SK-N-DZ (cell line): ENCODE measurements at places on chromosomes 7 and 10.

DNA sequence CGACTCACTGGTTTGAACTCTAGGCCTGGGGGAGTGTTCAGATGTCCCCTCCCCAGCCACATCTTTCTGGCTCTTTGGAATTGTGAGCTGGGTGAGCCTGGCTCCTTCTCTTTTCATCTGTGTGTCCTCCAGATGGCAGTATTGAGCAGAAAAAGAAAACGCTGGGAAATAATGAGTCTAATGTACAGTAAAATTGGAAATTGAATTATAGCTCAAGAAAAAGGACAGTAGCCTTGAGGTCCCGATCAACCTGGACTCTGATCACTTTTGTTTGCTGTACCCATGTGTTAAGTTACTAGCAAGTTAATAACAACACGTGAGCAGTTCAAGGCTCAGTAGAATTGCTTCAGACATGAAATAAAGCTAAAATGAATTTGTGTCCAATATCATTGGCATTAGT is 77.9 kb downstream of the SNX10 start:
- peak; percentile 76 for DNase-seq

- peak; percentile 16 for DNase-seq
These were observed 38.3 kb downstream of the AKR1B1 start for GRCh38 chr7:134420424-134421125.

- DNase-seq, result peak; percentile 69
These were observed 98.2 kb downstream of the ANLN start for GRCh38 chr7:36487756-36488336.

GRCh38 chr7:139738101-139738489 is 39.7 kb downstream of the HIPK2 start:
- DNase-seq, result no peak

GRCh38 chr7:573269-573932 is 53.8 kb upstream of the PDGFA start:
- no peak for DNase-seq

DNA sequence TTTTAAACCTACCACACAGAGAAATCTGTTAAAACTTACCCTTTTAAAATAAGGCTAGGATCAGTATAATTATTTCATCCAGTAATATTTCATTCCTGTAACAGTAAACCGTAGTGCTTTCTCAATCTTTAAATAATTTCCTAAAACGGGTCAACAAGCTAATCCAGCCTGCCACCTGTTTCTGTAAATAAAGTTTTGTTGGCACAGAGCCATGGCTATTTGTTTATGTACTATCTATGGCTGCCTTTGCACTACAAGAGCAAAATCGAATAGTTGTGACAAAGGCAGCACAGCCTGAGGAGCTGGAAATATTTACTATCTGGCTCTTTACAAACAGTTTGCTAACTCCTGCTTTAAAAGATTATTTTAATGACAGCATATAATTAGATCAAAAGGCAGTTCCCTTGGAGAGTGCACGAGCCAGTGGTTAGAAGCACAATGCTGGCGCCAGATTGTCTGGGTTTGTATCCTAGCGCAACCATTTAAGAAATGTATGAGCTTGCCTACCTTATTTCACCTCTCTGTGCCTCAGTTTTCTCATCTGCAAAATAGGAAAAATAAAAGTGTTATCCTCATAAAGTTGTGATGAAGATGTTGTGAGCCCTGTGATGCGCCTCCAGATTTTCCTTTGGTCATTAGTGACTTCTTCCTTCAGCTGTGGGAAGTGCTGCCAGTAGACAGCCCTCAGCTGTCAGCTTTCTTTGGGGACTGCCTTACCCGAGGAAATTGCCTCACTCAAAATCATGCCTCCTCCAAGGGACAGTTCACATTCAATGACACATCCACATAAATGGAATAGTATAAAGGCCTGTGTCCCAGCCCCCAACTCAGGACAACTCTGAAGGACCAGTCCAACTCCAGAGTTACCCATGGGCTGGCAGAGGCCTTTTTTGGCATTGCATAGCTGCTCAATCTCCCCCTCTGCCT is 11.8 kb upstream of the MIOS start:
- DNase-seq, result peak; percentile 77

DNA sequence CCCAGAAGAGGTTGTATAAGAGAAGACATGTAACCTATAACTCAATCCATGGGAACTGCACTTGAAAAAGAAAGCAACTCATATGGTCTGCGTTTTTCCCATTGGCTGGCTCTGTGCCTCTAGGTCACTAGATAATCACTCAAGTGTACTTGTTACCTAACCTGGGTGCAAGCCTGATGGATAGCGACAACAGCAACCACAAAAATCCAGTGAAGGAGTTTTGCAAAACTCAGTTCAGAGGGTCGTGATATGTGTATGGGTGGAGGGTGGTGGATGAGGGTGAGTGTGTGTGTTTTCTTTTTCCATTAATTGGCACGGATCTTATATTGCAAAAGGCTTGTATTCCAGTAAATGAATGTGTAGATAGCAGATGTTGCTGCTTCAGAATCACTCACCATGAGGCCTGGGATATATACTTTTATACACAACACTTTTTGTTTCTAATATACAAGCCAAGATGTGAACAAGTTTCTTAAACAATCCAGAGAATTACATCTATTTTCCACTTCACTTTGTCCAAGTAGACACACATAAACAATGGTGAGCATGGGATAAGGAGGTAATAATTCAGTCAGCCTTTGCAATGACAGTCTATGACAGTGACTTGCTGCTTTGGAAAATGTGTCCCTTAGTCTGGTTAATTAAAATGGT is 286.9 kb upstream of the DKK1 start:
- no peak for DNase-seq

DNA sequence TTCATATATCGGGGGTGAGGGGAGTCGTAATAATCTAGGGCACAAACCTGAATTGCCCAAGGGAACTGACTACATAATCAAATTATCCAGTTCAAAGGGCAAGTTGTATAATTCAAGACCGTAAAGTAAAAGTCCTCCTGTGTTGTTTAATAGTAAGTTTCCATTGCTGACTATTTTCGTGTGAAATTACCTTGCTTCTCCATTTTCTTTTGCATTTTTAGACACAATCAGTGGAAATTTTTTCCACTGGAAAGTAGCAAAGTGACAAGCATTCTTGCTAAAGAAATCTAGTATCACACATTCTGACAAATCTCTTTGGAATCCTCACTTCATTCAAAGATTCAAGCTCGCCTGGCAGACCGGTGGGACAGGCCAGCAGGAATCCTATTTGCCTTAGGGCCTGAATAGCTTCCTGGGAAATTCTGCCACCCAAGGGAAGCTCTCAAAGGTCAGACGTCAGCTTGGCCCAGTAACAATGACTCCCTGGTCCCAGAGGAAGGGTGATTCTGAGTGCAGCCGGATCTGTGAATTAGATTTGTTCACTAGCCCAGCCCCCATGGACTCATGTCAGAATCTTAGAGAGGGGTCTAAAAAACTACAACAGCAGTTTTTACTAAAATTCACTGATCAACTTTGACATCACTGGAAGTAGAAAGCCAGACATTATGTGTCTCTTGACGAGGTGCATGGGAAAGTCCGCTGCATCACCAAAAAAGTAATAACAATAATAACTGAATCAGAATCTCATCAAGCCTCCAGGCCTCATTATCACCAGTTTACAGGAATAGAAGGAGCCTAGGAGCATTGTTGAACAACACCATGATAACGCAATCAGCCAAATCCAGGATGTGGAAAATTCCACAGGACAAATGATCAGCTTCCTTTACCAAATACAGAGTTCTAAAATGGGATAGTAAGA is 161.0 kb downstream of the SKIDA1 start:
- DNase-seq, result no peak

- no peak for DNase-seq
These were observed 2.9 kb downstream of the PKD2L1 start for GRCh38 chr10:100327007-100327717.

GRCh38 chr10:102612964-102613275 is 31.4 kb upstream of the TRIM8 start:
- no peak for DNase-seq

GRCh38 chr7:45596665-45597095 is 22.5 kb downstream of the ADCY1 start:
- DNase-seq, result no peak

DNA sequence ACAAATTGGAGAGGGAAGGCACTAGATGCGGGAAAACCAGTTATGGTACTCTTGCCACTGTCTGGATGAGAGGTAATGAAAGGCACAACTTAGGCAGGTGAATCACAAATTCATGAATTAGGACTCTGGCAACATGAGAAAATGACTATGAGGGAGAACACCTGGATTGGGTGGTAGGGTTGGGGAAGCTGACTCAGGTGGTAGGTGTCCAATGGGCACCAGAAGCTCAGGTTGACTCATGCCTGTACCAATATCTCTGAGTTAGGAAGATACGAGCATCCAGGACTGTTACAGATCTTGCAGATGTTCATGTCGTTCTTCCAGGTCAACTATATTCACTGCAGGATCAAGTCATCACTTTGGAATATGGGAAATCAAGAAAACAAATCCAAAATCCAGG is 56.7 kb downstream of the NPY start:
- no peak for DNase-seq
